ENCODE measurements at places on chromosomes 1 and 21.

- no peak for DNase-seq
Measured at GRCh38 chr1:201617157-201617556, 78.2 kb downstream of the NAV1 start.

DNA sequence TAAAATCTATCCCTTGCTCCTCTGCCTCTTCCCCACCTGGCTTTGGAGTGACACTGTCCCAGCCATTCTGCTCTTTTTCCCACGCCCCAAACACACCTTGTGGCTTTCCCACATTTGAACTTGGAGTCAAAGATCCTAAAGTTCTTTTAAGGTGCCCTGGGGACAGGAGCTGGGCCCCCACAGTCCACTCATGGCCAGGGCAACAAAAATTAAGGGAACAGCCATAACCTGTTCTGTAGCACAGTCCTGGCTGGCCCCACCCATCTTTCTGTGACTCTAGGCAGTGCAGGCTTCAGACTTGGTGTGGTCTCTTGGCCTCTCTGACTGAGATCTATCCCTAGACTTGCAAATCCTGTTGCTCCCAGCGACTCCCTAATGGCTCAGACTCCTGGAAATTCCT is 143.0 kb upstream of the MAGI3 start:
- DNase-seq, result no peak

DNA sequence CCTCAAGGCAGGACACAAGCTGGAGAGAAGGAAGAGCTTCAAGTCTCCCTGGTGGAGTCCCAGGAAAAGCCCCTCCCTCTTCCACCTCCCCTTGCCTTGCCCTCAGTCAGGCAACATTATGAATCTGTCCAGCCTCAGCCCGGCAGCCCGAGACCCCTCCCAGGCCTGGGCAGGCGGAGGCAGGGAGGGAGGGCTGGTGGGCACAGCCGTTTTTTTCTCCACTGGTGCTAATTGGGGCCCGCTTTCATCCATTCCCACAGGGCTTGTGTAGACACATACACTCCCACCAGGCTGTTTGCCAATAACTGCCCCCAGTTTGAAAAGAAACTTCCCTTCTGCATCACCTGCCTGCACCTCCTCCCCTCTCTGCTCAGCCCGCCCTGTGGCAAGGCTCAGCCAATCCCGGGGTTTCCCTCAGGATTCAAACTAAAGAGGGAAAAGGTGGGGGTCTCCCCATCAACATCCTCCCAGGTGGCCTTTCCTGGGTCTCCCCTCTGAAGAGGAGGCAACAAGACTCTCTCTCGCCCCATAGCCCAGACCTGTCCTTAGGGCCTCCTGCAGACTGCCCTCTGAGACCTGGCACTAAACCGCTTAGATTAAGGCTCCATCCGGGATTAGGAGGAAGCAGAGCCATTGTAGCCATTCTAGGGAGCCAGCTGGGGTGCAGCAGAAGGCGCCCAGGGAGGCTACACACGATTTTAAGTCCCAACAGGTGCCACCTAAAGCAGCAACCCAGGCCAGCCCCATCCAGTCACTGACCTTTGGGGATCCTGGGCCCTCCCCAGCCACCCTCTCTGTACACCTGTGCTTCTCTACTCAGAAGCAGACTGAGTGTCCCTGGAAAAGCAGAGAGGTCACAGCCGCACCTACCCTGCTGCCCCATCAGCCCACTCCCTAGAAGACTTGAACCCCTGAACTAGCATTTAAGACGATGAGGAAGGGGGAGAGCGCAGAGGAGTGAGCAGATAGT is 3.5 kb downstream of the IGSF9 start:
- no peak for DNase-seq

DNA sequence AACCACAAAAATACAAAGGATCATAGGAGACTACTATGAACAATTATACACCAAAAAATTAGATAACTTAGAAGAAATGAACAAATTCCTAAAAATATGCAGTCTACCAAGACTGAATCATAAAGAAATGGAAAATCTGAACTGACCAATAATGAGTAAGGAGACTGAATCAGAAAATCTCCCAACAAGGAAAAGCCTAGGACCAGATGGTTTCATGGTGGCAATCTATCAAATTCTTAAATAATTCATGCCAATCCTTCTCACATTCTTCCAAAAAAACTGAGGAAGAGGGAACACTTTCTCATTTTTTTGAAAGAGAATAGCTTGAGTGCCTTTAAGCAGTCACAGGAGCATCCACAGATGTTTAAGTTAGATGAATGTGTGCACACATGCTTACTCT is 31.8 kb upstream of the DISP1 start:
- DNase-seq, result no peak

- DNase-seq, result no peak
Measured at GRCh38 chr1:228212415-228212965, 4.6 kb downstream of the OBSCN start.

DNA sequence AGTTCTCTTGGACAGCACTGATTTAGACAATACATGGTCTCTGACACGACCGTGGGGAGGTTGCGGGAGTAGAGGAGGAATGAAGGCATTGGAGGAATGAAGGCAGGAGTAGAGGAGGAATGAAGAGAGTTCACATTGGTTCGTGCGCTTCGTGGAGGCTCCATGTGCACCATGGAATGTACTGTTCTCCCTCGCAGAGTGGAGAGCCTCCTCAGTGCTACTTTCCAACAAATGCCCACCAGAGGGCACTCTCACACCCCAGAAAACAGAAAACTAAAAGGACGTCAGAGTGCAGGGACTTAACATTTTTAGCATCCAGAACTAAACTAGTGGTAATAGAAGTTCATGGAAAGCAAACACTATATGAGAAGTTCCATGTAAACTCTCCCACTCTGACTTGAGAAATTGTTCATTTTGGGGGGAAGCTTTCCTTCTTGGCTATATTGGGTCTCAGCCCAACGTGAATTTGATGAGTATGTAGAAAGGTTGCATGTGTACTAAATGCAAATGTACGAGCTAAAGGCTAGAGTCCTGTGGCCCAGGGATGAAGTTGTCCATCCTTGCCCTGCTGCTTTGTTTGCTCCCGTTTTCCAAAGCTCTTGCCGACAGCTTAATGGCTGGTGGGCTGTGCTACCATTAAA is 211.6 kb downstream of the LMX1A start:
- no peak for DNase-seq

DNA sequence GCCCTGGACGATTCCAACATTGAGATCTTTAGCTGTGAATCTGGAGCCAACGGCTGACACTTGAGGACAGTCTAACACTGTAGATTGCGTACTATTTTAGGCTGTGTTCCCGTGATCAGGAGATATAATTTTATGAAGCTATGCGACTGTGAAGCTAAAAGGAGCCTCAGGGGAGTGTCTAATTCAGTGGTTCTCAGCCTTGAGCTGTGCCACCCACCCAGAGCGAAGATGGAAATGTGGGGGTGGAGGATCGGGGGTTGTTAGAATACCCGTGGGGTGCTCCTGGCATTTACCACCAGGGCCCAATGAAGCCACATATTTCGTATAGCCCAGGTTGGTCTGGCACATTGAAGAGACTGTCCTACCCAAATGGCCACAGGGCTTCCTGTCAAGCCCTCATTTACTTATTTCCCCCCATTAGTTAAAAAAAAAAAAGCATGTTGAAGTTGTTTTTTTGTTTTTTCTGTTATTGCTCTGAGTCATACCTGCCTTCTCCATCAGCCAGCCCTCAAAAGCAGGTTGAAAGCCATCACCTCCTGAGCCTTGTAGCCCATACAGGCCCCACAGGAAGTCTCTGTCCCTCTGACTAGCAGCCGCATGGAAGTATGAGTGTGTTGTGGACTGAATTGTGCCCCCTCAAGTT is 141.7 kb downstream of the GALNT2 start:
- DNase-seq, result peak; percentile 30

DNA sequence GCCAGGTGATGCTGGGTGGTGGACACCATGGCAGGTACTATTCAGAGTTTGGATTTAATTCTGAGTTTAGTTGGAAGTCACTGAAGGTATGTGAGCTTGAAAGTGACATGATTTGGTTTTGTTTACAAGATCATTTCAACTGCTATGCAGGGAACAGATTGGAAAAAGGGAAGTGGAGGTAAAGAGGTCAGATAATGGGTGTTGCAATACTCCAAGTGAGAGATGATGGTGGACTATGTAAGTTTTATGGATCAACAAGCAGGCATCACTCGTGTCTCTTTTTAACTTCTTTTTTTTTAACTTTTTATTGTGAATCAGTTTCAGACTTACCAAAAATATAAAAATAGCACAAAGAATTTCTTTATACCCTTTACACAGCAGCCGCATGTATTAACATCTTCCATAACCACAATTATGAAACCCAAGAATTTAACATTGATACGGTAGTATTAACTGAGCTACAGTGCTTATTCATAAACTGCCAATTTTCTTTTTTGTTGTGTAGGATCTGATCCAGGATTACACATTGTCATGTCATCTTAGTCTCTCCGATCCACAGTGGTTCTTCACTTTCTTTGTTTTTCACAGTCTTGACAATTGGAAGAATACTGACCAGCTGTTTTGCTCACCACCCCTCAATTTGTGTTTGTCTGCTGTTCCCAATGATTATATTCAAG is 24.9 kb upstream of the NHLH2 start:
- no peak for DNase-seq

DNA sequence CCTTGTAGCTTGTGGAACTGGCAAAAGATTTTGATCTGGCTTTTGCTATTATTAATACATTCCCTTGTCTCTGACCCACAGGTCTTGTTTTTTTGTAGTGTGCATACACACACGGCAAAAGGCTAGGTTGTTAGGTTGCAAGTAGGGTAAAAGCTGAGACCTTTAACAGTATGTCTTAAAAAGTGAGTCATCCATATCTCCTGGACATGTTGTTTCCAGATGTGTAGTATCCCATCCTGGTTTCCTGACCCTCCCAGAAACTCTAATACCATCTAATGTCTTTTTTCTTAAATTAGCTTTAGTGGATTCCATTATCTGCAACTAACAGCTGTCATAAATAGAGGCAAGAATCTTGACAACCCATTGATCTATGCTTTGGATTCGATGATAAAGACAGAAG is 14.7 kb downstream of the OVGP1 start:
- no peak for DNase-seq

GRCh38 chr1:60705026-60705425 is 377.3 kb upstream of the NFIA start:
- no peak for DNase-seq

- DNase-seq, result no peak
Measured at GRCh38 chr1:228085287-228085951, 2.9 kb downstream of the ARF1 start.

DNA sequence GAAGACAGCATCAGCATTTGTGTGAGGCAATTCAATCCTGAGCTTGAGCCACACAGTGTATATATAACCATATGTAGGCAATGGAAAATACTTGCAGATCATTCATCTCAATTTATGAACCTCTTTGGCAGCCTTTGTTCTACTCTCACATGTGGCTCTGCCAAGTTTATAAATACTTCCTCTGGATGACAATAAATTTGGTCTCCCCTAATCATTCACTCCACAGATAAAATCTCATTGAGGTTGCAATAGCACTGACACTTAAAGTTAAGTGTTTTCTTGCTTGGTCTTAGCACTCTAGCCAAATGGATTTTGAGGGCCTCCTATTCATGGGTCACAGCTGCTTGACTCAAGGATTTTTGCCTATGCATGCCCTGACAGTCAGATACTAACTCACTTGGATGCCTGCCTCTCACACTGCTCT is 136.6 kb upstream of the VANGL1 start:
- no peak for DNase-seq

GRCh38 chr1:182614796-182615454 is 10.7 kb upstream of the RGS16 start:
- peak; percentile 57 for DNase-seq

DNA sequence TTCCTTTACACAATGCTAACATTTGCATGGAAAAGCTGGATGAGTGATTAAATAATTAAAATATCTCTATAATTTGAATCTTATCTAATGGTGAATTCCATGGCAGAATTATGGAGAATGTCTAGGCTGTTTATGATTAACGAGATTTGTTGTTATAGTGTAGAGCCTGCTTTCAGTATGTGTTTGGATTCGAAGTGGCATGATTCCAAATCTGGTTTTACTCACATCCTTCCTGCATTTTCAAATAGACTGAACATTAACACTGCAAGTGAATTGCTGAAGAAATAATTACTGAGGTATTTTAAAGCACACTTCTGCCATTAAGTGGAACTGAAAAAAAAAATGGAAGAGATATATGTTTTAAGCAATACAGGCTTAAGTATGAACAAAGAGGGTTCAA is 5.1 kb upstream of the NEK7 start:
- DNase-seq, result no peak

DNA sequence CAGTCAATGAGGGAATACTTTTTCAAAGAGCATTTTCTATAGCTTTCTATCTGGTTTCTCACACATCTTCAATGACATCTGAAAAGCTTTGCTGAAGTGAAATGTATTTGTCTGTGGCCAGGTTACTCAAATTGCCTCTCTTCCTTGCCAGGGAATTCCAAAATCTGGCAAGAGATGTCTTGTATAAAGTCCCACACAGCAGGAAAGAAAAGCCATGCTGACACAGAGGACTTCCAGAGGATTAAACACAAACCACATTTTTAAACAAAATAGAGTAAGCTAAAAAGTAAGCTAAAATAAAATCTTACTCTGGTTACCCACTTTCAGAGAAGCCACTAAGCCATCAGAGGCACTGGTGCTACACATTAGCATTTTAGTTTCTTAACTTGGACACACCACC is 93.1 kb upstream of the BCAR3 start:
- DNase-seq, result no peak

- DNase-seq, result no peak
Measured at GRCh38 chr1:198638441-198638840, 399 bp upstream of the PTPRC start.

GRCh38 chr1:17825273-17826164 is 70.4 kb downstream of the ACTL8 start:
- DNase-seq, result no peak

GRCh38 chr1:232170909-232171308 is 459.0 kb downstream of the SIPA1L2 start:
- DNase-seq, result no peak

GRCh38 chr1:67294836-67295617 is 12.6 kb upstream of the IL12RB2 start:
- DNase-seq, result no peak

DNA sequence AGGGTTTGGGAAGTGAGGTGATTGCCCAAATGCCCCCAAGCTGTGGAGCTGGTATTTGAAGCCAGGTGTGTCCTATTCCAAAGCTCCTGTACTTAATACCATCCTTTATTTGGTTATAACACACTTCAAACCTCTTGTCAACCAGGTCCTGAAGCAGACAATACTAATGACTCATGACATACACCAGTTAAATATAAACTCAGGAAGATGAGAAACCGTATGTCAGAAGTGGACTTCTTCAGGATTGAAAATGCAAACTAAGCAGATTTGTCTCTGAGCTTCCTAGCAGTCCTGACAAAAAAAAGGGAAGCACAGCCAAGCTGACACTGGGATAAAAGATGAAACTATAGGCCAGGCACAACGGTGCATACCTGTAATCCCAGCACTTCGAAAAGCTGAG is 70.6 kb downstream of the ALPL start:
- no peak for DNase-seq
